Stimulated activated CD8-positive, alpha-beta memory T cell treated with anti-CD3 and anti-CD28 coated beads, Interleukin-2, amount 100 ng/mL, for 48 hours (primary cell): ENCODE measurements at places on chromosomes 1 and 21.

GRCh38 chr1:200654660-200655059 lies 15.0 kb downstream of the DDX59 start:
- no peak for DNase-seq

DNA sequence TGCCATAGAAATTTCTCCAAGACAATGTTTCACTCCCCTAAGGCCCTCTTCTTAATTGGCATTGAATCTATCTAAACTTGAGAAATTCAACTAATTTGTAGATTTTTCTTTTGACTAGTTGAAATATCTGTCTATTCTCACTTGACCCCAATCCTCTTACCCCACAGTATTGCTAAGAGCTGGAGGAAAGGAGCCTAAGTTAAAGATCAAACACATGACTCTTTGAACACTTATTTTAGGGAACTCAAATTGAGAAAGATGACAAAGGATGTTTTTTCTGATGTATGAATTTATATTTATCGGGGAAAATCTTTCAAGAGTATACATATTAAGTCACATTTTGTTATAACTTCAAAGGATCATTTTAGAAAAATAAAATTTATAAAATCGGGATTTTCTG lies 3.6 kb downstream of the MR1 start:
- no peak for DNase-seq

DNA sequence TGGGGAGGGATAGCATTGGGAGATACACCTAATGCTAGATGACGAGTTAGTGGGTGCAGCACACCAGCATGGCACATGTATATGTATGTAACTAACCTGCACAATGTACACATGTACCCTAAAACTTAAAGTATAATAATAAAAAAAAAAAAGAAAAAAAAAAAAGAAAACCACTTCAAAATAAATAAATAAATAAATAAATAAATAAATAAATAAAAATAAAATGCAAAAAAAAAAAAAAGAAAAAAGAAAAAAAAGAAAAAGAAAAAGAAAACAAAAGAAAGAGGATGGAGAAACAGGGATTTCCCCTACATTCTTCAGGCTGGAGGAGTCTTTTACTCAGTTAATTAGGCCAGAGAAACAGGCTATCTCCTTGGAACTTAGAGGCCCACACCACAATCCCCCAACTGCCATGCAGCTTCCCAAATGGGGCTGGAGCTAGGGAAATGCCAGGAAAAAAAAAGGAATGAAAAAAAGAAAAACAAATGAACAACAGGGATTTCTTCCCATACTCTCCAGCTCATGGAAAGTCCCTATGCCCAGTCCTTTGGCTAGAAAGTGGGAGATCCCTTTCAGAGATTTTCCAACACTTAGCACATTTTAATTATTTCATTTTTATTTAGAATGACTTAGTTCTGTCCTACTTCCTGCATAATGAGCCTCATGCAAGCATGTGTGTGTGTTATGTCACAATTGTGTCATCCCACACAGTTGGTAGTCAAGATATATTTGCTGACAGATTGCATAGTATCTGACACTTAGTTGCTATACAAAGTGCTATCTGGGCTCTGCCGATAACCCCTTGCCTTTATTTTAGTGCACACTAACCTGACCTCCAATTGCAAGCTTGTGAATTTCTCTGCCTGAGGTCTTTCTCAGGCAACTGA lies 486.4 kb downstream of the PLPP3 start:
- no peak for DNase-seq

- no peak for DNase-seq
Measured at GRCh38 chr21:27388825-27389224, 421.9 kb upstream of the ADAMTS5 start.

GRCh38 chr1:111448482-111448917 lies 556 bp downstream of the WDR77 start:
- DNase-seq = peak; percentile 17

GRCh38 chr1:171799166-171799565 lies 17.7 kb downstream of the METTL13 start:
- DNase-seq = no peak

DNA sequence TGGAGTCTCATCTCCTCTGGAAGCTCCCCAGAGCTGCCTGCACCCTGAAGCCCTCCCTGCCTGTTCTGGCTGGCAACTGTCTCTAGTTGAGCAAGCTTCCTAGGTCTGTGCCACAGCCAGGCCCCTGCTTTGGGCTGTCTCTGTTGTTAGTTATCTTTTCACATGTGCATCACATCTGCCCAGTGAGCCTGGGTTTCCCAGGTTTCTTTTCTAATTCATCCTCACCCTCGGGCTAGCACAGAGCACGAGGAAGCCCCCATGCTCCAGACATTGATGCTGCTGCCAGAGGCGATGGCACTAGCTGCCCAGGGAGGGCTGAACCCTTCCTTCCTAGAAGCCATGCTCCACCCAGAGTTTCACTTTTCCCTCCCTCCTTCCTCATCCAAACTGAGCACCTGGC lies 27.2 kb downstream of the RASSF5 start:
- no peak for DNase-seq

DNA sequence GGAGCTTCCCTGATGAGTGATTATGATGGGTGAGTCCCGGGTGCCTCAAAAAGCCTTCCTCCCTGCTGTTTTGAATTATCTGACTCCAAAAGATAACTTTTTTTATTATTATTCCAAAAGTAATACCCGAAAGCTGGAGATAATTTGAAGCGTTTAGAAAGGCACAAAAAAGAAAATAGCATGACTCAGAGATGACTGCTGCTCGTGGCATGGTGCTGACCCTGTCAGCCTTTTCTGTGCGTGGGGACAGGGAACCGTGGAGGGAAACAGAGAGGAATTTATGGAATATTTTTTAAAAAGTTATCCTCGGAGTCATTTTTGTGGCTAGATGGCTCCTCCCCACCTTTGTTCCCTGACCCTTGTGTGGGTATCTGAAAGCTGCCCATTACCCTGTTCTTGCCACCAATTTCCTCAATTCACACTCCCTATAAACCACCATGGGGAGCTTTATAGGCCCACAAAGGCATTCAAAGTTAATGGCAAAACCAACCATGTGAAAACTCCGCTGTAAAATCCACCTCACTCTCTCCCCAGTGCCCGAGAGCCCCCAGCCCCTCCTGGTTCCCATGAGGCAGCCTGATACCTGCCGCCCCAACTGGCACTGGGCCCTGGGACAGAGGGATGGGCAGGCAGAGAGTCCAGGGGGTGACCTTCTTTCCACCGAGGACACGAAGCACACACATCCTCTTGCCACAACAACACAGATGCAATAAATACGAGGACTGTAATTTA lies 37.5 kb downstream of the IGSF21 start:
- DNase-seq = no peak

GRCh38 chr1:85867189-85867588 lies 159.0 kb upstream of the ZNHIT6 start:
- no peak for DNase-seq

- DNase-seq = no peak
Measured at GRCh38 chr21:45029298-45029947, 45.0 kb upstream of the ADARB1 start.

DNA sequence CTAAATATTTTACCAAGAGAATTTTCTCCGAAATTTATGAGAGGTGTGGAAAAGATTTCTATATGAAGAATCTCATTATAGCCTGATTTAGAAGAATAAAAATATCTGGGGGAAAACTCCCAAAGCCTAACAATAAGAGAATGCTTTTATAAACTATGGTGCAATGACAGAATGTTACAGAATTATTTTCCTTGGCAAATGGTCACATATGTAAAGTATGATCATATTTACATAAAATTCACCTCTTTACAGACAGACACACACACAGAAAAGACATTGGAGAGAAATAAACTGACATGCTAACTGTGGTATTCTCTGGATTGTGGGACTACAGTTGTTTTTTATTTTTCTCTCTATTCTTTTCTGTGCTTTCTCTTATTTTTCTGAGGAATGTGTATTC lies 226.3 kb upstream of the USP24 start:
- DNase-seq = no peak

- no peak for DNase-seq
Measured at GRCh38 chr1:10528066-10529014, 53.6 kb downstream of the PEX14 start.

- no peak for DNase-seq
Measured at GRCh38 chr1:158998781-158999161, 10.9 kb upstream of the IFI16 start.

GRCh38 chr1:192512426-192513162 lies 63.0 kb upstream of the RGS1 start:
- DNase-seq = no peak

- no peak for DNase-seq
Measured at GRCh38 chr1:121538943-121539575, 354.3 kb downstream of the SRGAP2C start.

GRCh38 chr1:94071976-94072375 lies 49.0 kb downstream of the ABCA4 start:
- DNase-seq = no peak

GRCh38 chr1:210726621-210727020 lies 397.9 kb downstream of the HHAT start:
- DNase-seq = no peak

DNA sequence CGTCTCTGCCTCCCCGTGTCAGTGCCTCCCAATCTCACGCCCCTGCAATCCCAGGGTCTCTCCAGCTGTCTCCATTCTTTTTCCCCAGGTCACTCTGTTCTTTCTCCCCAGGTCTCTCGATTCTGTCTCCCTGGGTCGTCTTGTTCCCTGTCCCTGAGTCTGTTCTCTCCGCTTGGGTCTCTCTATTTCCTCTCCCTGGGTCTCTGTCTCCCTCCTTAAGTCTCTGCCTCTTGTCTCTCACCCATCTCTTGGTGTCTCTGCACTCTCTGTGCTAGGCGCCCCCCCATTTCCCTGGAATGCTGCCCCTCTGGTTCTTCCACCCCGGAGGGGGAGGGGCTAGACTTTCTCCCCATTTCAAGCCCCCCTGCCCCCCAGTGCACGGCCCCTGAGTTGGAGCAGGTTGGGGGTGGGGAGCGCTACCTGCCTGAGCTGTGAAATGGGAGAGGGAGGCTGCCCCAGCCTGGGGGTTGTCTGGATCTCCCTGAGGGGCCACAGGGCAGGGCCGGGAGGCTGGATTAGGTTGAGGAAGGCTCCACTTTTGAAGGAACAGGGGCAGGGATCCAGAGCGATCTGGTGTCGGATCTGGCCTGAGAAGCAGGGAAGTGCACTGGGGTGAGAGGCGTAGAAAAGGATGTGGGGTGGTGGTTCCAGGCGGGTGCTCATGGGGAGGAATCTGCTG lies 1.4 kb downstream of the PTPRF start:
- DNase-seq = no peak

GRCh38 chr1:209732725-209733124 lies 23.1 kb upstream of the TRAF3IP3 start:
- DNase-seq = no peak

- DNase-seq = no peak
Measured at GRCh38 chr1:87220993-87221392, 107.7 kb upstream of the LMO4 start.

GRCh38 chr1:48572646-48573258 lies 100.7 kb upstream of the SPATA6 start:
- DNase-seq = peak; percentile 8

DNA sequence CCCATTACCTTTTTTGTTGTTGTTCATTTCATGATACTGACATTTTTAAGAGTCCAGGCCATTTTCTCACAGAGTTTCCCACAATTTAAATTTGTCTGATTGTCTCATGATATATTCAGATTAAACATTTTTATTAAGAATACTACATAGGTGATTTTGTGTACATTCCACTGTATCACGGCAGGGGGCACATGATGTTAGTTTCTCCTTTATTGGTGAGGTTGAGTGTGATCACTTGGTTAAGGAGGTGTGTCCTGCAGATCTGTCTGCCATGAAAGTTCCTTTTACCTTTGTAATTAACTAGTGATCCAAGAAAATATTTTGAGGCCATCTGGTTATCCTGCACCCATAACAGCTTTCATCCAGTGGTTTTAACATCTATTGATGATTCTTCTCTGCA lies 11.8 kb downstream of the RTCA start:
- DNase-seq = no peak

- no peak for DNase-seq
Measured at GRCh38 chr1:156894711-156895454, 1.4 kb downstream of the PEAR1 start.

- DNase-seq = no peak
Measured at GRCh38 chr21:15379776-15380175, 315.0 kb upstream of the NRIP1 start.

DNA sequence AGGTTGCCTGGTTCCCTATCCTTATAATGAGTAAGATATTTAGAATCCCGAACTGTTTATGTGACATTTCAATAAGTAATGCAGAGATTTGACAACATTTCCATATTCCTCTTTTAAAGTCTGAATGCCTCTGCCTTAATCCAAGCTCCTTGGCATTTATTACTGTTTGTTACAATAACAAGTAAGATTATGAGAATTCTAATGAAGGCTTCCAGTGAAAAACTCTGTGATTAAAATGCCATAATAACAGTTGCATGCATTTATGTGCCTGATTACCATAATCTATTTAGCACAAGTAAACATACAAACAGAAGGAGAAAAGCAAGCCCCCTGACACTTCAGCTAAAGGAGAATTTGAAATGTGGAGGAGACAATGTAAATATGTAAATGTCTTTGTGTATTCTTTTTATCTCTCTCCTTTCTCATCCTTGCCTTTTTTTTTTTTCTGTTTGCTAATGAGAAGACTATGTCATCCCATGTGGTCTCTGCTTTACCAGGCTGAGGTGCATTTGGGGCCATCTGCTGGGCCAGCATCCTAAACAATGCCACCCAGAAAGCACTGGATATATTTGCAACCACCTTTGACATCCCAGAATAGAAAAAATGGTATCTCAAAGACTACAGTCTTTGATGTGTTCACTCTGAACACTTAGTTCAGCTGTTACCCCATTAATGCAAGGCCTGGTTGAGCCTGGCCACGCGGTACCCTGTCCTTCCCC lies 17.2 kb upstream of the OLIG2 start:
- no peak for DNase-seq

DNA sequence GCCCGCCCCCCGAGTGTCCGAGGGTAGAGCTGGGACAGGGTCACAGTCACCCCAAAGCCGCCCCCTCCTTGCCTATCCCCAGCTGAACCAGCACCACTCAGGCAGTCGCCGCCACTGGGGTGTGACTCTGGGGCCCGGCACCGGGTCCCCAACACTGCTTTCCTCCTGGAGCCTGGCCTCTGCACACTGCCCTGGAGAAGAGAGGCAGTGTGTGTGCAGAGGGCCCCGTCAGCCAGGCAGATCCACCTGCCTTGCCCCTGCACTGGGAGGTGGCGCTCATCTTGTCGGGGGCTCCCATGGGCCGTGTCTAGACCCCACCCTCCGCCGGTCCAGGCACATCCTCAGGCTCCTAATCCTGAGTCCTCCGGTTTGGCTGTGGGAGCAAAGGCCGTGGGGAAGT lies 15.7 kb downstream of the FAAP20 start:
- no peak for DNase-seq

DNA sequence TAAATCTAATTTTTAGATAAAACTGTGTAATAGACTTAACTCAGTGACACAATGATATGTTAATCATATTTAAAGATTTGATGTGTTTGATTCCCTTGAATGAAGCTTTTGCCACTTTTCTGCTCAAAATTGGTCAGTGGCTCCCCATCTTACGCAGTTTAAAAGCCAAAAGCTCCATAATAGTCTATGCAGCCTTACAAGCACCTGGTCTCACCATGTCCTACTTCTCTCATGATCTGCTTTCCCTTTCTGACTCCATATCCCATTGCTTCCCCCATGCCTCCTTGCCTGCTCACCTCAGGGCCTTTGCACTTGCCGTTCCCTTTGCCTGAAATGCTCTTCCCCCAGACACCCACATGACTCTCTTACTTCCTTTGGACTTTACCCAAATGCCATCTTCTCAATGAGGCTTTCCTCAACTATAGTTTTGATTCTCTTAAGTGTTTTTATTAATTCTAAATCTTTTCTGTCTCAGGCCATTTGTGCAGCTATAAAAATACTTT lies 1.9 kb downstream of the ZBTB8A start:
- no peak for DNase-seq
